ENCODE measurements at places on chromosomes 2 and 18.

GRCh38 chr2:20094955-20095354 lies 43.5 kb upstream of the LAPTM4A start:
- no peak for DNase-seq

DNA sequence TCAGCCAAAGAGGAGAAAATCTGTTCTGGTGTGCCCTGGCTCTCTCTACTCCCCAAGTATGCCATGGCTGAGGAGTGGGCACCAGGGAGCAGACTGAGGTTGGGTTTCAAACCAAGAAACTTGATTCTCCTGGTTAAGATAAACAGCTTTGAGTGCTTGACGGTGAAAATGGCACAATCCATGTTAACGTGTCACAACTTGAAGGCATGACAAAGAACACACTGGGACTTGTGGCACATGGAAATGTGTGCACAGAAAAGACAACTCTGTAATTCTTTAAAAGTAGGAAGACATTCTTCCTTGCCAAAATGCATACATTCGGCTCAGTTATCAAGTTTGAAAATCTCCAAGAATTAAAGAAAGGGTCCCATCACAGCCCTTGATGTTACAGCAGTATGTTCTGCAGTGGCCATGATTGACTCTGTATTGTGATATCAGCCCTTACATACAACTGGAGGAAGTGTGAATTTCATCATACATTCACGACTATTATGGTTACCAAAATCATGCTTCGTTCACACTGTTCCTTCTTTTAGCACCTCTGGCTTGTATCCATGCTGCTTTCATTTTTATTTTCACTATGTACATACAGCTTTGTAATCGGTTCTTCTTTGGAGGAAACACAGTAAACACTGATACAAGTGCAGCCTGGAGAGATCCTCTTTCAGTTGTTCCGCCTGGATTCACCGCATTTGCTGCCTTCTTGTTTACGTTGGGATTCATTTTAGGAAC lies 15.6 kb upstream of the ACTG2 start:
- no peak for DNase-seq

- no peak for DNase-seq
Measured at GRCh38 chr2:105600602-105600948, 144.1 kb upstream of the NCK2 start.

GRCh38 chr2:5766056-5766455 lies 73.9 kb downstream of the SOX11 start:
- DNase-seq = no peak

GRCh38 chr2:240565333-240566202 lies 2.7 kb upstream of the RNPEPL1 start:
- DNase-seq = no peak

DNA sequence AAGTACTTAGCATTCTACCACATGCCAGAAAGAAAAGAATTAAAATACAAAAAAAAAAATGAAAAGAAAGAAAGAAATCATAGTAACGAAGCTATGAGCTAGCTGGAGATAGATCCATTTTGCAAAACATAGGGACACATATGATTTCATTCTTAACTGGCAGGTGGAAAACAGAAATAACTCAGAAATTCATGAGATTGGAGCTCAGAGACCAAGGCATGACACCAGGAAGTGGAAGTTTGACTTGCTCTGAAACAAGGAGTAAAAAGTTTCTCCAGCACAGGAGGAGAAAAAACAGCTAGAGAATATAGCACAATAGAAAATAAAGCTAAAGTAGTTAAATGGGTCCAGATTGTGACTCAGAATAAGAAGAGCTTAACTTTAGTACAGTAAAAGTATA lies 278.1 kb downstream of the ZEB2 start:
- DNase-seq = no peak

DNA sequence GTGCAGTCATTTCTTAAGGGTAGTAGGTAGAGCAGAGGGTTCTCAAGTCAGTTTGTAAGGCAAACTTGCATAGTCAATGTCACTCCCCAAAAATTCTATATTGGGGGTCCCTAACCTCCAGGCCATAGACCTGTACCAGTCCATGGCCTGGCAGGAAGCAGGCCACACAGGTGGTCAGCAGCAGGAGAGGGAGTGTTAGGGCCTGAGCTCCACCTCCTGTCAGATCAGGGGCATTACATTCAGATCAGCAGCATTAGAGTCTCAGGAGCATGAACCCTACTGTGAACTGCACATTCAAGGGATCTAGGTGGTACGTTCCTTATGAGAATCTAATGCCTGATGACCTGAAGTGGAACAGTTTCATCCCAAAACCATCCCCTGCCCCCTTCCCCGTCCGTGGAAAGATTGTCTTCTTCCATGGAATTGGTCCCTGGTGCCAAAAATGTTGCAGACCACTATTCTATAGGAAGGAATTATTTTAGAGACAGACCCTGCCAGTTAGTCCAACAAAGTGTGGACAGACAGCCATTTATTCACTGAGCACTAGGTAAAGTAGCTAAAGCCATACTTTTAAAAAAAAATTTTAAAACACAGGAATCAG lies 6.7 kb downstream of the COA5 start:
- no peak for DNase-seq

- DNase-seq = no peak
Measured at GRCh38 chr2:182870227-182870626, 3.8 kb upstream of the FRZB start.
